Hematopoietic multipotent progenitor cell treated with erythropoietin and hydrocortisone succinate and interleukin-3 and kit ligand, for 8 days (in vitro differentiated cells): ENCODE measurements at places on chromosomes 1 and 21.

DNA sequence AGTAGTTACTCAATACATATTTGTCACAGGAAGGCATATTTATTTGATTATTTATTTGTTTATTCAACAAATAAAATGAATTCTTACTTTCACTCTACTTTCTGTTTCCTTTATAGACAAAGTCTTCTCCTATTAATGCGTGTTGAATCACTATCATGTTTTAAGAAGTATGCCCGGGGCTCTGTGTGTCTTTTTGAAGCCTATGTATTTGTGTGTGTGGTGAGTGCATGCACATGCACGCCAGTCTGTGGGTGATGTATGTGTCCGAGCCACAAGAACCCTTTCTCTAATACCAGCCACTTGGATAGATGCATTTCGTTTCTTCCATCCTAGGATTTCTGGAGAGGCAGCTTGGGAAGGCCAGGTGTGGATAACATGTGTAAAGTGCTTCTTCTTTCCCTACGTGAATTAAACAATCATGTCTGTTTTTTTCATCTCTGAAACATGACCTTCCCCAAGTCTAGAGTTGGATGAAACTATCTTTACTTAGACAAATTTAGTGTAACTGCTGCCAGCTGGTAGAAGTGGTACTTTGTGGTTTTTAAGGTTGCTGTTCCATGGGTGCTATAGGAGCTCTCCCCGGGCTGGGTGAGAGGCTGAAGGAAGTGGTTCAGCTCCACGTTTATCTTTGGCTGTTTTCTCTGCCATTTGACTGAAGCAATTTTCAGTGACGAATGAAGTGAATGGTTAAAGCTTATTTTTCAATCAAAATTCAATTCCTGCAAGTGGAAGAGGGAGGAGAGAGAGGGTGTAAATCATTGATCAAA lies 46.8 kb upstream of the PPM1J start:
- no peak for DNase-seq

DNA sequence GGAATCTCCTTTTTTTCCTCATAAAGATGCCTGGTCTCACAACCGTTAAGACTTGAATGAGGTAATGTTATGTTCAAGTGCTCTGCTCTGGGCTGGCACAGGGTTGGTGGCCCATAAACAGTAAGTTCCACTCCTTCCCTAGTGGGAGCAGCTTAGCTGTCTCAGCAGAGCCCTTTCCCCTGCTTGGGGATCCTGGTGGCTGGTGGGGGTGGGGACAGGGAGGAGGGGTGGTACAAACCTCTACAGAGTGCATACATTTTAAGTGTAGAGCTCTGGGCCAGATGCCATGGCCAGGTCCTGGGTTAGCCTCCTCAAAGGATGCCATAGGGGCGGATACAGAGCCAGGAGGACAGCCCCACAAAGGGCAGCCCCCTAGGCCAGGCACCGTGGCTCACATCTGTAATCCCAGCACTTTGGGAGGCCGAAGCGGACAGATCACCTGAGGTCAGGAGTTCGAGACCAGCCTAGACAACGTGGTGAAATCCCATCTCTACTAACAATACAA lies 20.7 kb upstream of the PADI1 start:
- DNase-seq: no peak

GRCh38 chr1:25715888-25716287 lies 84.1 kb upstream of the SELENON start:
- no peak for DNase-seq

GRCh38 chr1:61644303-61644702 lies 80.6 kb downstream of the TM2D1 start:
- DNase-seq: no peak

GRCh38 chr1:19577561-19577960 lies 66.5 kb upstream of the NBL1 start:
- DNase-seq: no peak
